ENCODE measurements at places on chromosomes 7 and 10.
A peak's percentile ranks its signal among the peaks of the same experiment; 100 is the strongest.

DNA sequence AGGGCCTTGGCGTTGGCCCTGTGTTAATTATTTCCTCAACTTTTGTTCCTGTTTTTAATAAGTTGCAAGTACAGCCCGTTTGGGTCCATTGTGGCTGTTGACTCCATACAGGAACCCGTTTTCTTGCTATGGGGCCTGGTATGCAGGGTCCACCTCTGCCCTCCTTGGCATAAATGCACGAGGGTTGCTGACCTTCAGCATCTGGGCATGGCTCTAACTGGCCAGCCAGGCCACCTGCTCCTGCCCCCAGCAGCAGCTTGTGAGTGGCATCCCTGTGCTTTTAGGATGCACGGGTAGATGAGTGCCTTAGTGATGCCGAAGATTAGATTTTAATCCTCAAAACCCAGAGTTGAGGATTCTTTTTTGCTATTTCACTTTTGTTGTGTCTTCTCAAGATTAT, 123.2 kb downstream of the GLRX3 start:
- no peak for DNase-seq

DNA sequence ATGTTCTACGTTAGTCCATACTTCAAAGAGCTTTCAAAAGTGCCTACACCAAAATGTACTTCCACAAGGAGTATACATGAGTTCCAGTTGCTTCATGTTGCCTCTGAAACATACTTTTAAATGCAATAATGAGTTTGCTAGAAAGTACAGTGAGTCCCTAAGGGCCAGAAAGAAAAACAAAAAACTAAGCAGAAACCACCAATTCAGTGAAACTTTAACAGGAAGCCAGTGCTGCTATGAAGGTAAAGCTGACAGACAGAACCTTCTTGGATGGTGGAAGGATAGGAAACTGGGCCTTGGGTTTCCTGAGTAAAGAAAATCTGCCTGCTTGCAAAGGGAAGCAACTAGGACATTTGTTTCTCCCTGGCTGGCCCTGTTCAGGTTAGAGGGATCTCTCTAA, 104.2 kb downstream of the CTTNBP2 start:
- no peak for DNase-seq

DNA sequence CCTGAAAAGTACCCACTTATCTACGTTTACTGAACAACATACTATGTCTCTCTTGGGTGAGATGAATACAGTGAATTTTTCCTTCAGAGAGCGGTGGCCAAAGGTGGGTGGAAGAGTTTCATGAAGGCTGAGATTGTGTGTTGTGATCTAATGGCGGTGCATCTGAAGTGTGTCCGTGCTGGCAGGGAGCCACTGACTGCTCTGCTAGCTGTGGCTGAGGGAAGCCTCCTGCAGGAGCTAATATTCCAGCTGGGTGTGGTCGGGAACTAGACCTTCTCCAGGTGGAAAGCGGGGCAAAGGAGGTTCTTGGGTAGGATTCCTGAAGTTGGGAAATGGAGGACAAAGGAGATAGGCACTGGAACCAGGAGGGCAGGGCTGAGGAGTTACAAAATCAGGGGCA, 69.2 kb upstream of the GRB10 start:
- DNase-seq = no peak

- DNase-seq = no peak
Observed at GRCh38 chr10:10160821-10161312, 856.8 kb upstream of the CELF2 start.

DNA sequence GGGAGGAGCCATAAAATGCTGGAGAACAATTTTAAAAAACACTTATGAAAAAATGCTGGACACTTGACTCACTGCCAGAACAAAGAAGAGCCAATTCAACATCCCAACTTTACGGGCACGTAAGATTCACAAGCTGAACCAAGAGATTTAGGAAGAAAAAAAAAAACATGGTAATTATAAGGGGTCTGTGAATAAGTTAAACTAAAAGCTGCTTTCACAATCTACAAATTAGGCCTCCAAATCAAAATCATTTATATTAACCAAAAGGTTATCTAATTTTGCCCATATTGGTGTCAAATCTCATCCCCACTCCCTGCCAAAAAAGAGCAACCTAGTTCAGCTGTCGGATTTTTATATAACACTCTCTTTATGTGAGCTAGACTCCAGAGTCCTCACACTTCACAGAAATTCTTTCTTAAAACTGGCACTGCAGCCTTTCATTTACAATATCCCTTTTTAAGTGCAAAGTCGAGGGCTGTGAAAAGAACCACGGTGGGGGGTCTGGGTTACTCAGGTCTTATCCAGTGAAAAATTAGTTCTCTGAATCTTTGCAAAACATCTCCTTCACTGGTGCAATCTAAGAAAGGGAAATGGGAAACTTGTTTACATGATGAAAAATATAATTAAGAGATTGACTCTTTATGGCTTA, 30.4 kb upstream of the DGKI start:
- DNase-seq = no peak

DNA sequence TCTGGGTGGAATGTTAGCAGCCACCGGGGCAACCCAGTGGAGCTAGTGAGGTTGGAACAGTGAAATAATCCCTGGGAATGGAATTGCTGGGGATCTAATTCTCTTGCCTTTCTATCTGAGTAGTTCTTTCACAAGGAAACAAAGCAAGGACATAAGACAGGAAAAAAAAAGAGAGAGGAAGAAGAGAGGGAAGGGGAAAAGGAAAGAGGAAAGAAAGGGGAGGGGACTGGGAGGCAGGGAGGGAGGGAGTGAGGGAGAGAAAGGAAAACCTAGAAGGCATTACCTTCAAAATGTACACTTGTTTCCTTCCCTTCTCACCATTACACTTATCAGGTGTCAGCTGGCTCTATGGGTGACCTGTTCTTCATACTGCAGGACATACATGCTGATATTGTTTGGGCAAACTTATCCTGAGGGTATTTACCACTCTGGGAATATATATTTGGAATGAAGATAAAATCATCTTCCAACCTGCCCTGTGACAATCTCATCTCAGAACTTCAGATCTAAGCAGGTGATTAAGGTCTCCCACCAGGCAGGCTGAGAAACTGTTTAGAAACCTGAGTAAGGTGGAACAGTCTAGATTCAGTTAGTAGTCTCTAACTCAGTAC, 50.0 kb upstream of the KCNIP2 start:
- DNase-seq = no peak

- DNase-seq = no peak
Observed at GRCh38 chr7:49926720-49927119, 153.3 kb downstream of the VWC2 start.

DNA sequence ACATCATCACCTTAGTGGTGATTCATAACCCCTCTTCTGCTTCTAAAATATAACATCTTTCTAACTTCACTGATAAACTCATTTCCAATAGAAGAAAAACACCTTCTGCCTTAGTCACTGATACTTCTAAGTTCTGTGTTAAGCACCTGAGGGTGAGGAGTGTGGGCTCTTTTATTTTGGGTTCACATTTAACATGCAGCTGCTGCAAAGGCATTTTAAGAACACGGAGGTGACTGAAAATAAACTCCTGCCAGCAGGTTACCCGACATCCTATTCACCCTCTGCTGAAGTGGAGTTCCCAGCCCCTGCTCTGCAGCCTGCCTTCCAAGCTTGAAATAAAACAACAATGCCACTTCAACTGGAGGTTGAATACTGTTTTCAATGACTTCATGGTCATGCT, 202.9 kb upstream of the PLXNA4 start:
- no peak for DNase-seq

- DNase-seq = no peak
Observed at GRCh38 chr7:26624839-26625238, 239.6 kb downstream of the SKAP2 start.

GRCh38 chr10:71342573-71343391, 23.7 kb downstream of the SLC29A3 start:
- no peak for DNase-seq

DNA sequence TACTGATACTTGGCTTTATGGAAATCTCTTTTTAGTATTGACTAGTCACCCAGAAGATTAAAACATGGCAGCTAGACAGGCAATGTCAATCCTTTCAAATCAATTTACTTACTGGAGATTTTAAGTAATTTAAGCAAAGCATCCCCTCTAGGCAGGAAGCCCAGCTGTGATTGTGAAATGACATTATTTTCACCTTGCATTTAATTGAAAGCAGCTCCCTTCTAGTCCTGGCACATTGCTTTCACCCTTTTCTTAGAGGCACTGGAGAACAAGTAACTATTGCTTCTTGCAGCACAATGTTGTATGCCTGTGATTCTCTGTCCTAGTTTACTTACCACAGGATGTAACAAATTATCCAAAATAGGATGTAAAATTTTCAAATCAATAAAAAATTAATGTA, 13.3 kb downstream of the ST7 start:
- DNase-seq = no peak

- no peak for DNase-seq
Observed at GRCh38 chr7:154259396-154259795, 207.2 kb downstream of the DPP6 start.

DNA sequence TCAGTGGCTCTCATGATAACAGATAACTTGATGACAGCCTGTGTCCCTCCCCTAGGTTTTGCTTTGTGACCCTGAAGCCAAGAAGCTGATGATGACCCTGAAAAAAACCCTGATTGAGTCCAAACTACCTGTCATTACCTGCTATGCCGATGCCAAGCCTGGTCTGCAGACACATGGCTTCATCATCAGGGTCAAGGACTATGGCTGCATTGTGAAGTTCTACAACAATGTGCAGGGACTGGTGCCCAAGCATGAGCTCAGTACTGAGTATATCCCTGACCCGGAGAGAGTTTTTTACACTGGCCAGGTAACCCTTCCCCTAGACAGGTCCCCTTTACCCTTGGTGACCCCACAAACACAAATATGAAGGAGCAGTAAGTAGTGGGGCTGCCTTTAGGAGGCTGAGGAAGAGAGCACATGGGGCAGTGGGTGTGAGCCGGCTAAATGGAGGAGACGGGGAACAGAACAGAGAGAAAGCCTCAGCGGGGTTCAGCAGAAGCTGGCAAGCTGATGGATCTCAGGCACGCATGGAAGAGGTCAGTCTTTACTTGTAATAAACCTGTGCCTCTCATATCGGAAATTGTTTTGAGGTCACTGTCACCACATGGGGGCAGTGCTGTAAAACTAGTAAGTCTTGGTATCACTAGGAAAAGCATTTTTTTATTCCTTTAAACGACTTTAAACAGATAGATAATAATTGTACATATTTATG, 20.2 kb downstream of the PDCD11 start:
- peak; percentile 29 for DNase-seq

DNA sequence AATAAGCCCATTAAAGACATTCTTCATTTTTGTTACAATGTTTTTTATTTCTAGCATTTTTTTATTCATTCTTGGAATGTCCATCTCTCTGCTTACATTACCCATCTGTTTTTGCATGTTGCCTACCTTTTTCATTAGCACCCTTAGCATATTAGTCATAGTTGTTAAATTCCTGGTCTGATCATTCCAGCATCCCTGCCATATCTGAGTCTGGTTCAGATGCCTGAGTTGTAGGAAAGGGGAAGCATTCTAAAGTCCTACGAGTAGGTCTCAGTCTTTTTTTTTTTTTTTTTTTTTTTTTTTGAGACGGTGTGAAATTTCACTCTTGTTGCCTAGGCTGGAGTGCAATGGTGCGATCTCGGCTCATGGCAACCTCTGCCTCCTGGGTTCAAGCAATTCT, 19.7 kb upstream of the NRF1 start:
- no peak for DNase-seq

DNA sequence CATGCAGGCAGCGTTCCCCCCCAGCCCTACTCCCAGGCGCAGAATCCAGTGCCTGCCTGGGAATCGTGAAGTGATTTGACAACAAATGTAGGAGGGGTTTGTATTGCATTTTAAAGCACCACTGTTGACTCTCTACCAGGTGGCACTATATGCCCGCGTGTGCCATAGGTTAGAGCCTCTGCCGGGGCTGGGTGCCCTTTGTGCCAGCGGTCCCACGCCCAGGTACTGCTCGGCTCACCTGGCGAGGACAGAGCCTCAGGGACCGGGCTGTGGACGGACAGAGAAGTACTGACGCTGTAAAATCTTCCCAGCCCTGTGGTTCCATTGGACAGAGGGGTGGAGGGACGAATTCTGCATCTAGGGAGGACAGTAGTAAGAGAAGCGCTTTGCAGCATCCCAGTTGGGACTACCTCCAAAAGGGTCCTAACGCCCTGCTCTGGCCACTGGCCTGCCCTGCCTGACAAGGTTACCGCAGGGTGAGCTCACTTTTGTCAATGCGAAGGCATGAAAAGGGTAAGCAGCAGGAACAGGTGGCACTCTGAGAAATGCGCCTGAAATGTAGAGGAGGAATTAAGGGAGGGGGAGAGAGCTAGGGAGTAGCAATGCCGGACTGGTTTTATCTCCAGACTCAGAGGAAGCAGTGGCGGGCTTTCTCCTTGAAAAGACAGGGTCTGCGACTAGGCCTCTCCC, 788 bp upstream of the CACNA2D1 start:
- no peak for DNase-seq

GRCh38 chr7:31852462-31852861, 165.4 kb downstream of the PPP1R17 start:
- DNase-seq = no peak

GRCh38 chr7:28228396-28228795, 47.8 kb upstream of the JAZF1 start:
- no peak for DNase-seq

DNA sequence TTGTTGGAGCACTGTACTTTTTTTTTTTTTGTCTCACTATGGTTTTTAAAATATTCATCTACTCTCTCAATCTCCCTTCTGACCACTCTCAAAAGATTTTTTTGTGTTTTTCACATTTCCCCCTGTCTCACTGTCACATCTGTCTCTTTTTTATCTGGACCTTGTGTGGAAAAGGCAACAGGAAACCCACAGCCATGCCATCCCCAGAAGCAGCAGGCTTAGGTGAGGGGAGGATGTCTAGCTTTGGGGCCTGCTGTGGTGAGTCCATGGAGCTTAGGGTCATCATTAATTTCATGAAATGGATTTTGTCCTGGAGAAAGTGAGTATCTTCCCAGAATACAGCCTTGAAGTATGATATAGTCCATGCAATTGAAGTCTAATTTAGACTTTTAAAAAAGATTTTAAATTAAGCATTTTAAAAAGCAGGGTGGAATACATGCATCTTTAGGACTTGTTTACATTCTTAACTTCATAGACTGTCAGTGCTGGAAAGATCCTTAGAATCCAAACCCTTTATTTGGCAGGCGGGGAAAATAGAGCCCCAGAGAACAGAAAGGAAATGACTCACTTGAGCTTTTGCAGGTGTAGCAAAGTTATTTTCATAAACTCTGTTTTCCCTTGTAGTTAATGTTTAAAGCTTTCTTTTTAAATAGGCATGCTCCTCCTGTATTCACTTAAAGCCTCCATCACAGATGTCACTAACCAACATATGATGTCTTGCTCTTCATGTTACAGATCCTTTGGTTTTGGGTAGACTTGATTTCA, 25.1 kb downstream of the MINDY4 start:
- no peak for DNase-seq

- no peak for DNase-seq
Observed at GRCh38 chr10:95419399-95419798, 128.6 kb upstream of the PDLIM1 start.
